ENCODE measurements at places on chromosomes 13 and 19.
A peak's percentile ranks its signal among the peaks of the same experiment; 100 is the strongest.

DNA sequence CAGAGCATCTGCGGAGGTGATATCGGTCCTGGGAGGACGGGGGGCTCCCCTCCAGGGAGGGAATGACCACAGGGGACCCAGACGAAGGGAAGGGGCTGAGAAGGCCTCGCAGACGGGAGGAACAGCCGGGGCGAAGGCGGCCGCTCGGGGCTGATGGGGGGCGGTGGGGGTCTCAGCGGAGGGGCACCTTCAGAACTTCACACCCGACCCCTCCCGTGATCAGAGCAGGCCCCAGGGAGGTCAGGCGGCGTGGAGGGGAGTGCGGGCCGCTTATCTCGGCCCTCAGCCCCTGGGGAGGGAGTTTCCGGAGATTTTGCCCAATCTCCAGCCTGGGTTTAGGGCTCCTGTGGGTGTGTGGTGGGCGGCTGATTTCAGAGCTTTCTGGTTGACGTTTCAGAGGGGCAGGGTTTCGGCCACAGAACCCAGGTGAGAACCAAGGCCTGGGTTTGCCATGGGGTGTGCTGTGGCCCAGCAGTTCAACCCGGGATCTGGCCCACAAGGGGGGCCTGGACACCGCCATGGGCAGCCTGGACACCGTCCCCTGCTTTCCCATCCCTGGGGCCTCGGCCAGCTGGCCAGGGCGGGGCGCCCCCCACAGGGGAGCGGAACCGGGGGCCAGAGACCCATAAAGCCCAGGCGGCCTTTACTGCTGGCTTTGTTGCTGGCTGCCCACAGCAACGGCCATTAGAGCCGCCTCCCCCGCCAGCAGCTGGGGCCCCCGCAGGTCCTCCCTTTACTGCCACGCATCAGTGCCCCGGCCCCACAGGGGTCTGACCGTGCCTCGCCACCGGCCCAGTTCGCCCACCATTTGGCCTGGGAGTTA, 29.0 kb downstream of the ARID3A start:
- DNase-seq: no peak

DNA sequence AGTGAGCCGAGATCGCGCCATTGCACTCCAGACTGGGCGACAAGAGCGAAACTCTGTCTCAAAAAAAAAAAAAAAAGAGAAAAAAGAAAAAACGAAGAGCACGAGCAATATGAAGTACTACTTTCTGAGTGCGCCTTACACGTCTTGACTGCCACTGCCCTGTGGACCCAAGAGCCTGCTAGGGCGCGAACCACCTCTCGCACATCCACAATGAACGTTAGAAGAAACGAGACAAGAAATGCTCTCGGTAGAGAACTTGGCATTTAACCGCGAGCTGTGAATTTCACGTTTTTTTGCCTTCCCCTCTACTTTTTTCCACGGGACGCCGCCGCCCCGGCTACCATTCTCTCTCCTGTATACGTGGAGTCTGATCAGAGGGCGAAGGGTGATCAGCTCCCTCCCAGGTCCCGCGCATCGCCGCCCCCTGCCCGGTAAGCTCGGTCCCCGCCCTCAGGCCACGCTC, 454 bp downstream of the TIMM44 start:
- no peak for DNase-seq

DNA sequence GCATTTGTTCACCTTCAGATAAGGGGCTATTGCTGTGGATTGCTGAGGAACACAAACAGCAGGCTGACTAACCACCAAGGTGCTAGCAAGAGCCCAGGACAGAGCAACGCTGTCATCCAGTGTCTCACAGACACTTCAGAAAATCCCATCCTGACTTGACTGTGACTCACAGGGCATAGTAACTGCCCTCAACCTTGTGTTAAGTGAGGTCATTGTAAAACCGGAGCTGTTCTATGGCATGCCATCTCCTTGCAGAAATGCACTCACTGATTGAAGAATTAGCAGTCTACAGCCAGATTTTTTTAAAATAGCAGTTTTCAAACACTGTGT, 51.1 kb downstream of the TNFRSF19 start:
- DNase-seq: no peak

GRCh38 chr13:105165449-105166125, 1369.9 kb downstream of the EFNB2 start:
- no peak for DNase-seq

DNA sequence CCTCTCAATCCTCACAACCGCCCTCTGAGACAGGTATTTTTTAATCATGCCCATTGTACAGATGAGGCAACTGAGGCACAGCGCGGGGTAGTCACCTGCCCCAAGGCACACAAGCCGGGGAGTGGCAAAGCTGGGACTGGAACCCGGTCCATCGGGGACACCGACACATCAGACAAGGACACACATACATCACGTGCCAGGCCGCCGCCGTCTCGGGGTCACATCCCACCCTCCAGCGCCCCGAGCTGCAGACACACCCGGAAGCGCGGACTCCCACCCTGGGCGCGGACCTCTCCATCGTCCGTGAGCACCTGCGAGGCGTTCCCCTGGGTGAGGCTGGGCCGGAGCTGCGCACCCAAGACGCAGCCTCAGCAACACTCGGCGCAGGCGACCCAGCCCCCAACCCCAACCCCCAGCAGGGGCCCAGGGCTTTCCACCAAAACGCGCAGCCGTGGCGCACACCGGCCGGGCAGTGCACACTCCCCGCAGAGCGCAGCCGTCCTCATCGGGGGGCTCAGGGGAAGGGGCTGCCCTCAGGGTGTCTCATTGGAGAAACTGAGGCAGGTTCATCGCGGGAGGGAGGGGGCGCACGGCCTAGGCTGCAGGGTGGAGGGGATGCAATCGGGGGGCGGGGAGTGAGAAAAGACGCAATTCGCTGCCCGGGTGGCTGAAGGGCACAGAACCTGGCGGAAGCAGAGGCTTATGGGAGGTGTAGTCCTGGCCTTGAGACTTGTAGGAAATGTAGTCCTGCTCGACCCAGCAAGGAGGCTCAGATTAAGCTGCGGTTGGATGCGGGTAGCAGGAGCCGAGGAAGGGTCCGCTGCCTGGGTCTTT, 1.9 kb upstream of the LMTK3 start:
- DNase-seq: peak; percentile 74

DNA sequence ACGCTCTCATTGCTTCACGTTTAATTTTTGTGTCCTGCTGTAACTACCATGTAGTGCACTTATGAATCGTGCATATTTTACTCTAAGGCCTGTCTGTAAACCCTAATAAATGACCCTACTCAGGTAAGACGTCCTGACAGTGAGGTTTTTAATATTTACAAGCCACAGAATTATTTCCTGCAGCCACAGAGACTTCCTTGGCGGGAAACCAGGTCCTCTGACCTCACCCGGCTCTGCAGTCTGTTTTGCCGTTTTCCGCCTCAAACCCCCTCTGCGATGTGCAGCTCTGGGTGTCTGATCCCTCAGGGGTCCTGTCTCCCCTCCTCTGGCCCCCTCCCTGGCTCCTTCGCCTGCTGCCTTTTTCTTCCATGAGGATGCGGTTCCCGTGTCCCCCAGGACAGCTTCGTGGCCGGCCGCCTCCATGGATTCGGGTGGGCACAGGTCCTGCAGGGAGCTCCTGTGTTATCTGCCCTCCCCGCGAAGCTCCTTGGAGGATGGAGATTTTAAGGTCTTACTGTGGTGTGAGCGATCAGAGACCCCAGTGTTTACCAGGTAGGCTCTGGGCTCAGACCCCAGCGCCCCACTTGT, 66.3 kb downstream of the MCF2L start:
- no peak for DNase-seq

GRCh38 chr13:72692884-72693514, 34.4 kb downstream of the MZT1 start:
- no peak for DNase-seq

DNA sequence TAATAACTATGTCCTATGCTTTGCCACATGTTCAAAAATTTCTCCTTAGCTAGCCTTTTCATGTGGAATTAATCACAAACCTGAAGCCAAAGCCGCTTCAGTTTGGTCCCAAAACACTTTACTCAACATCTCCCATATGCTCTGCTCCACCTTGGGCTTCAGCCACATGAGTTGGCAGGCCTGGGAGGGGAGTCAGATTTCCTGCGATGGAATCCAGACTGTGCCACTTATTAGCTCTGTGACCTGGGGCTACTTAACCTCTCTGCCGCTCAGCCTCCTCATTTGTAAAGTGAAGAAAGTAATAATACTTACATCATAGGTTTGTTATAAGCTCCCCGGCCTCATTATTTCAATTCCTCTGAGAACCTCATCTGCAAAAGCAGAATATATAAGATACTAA, 272.0 kb downstream of the LMO7 start:
- DNase-seq: no peak

GRCh38 chr19:17264641-17264979, at the start of gene USHBP1:
USHBP1 (minus strand) TSS chr19:17264745; CDS start chr19:17264299, 446 bp downstream.
- no peak for DNase-seq

GRCh38 chr13:107835339-107836018, 379.9 kb downstream of the LIG4 start:
- no peak for DNase-seq

GRCh38 chr13:92224052-92224821, 825.8 kb downstream of the GPC5 start:
- no peak for DNase-seq

GRCh38 chr19:5809053-5809452, 4.2 kb downstream of the NRTN start:
- DNase-seq: no peak

- no peak for DNase-seq
Measured at GRCh38 chr13:20426766-20427448, 98.8 kb downstream of the CRYL1 start.

DNA sequence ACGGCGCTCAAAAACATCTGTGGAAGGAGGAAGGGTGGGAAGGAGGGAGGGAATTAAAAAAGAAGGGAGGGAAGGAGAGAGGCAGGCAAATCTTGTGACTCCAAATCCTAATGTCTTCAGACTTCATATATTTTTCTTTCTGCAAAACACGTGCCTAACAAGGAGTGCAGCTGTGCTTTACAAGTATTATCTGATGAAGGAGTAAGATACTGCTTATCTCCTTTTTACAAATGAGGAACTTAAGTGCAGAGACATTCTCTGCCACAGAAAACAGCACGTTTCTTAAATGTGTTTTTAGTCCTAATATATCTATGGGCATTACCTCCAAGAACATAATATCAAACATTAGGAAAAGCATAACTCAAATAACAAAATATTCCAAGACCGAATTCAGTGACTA, 6.5 kb downstream of the FLT3 start:
- DNase-seq: no peak

GRCh38 chr19:12670159-12670928, 3.7 kb downstream of the WDR83 start:
- DNase-seq: no peak

DNA sequence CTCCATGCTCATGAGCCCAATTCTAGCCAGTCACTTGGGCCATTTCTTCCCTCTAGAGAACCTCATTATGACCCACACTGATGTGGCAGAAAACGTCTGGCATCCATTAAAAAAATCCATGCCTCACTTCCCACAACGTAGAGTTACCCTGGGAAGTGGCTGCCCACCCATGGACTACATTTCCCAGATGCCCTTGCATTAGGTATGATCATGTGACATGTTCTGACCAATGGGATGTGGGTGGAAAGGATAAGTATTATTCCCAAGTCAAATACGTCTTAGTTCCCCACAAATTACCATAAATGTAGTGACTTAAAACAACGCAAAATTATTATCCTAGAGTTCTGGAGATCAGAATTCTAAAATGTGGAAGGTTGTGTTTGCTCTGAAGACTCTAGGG, 47.9 kb upstream of the ZNRF4 start:
- no peak for DNase-seq

DNA sequence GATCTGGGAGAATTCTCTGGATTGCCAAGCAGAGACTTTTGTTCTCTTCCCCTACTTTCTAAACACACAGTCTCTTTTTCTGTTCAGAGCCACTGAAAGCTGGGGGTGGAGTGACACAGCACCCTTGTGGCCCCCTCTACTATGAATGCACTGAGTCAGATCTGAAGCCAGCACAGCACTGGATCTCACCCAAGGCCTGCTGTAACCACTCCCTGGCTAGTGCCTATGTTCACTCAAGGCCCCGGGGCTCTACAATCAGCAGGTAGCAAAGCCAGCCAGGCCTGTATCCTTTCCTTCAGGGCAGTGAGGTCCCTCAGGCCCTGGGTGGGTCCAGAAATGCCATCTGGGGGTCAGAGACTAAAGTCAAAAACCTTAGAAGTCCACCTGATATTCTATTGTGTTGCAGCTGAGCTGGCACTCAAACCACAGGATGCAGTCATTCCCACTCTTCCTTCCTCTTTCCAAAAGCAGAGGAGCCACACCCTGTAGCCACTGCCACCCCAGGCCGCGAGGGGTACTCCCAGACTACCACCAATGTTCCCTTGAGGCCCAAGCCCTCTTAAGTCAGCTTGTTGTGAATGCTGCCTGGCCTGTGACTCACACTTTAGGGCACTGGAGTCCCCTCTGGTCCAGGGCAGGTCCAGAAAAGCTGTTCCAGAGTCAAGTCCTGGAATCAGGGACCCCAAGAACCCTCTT, 110.1 kb upstream of the RXFP2 start:
- no peak for DNase-seq

- no peak for DNase-seq
Measured at GRCh38 chr19:19610376-19611202, 7.9 kb downstream of the PBX4 start.

DNA sequence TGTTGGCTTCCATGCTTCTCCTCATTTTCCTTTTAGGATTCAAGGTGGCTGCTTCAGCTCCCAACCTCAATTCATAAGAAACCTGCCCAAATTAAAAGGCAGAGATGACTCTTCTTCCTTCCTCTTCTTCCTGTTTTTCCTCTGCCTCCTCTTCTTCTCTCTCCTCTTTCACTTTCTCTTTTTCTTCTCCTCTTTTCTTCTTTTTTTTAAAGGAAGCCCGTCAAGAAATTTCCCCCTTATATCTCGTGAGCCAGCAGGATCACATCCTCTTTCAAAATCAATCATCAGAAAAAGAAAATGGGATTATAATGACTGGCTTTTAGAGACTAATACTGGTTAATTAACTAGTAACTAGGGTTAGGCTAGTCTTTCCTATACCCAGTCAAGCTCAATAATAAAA, 220.3 kb downstream of the NBEA start:
- no peak for DNase-seq

GRCh38 chr19:53909471-53910169, 542 bp downstream of the CACNG7 start:
- no peak for DNase-seq

DNA sequence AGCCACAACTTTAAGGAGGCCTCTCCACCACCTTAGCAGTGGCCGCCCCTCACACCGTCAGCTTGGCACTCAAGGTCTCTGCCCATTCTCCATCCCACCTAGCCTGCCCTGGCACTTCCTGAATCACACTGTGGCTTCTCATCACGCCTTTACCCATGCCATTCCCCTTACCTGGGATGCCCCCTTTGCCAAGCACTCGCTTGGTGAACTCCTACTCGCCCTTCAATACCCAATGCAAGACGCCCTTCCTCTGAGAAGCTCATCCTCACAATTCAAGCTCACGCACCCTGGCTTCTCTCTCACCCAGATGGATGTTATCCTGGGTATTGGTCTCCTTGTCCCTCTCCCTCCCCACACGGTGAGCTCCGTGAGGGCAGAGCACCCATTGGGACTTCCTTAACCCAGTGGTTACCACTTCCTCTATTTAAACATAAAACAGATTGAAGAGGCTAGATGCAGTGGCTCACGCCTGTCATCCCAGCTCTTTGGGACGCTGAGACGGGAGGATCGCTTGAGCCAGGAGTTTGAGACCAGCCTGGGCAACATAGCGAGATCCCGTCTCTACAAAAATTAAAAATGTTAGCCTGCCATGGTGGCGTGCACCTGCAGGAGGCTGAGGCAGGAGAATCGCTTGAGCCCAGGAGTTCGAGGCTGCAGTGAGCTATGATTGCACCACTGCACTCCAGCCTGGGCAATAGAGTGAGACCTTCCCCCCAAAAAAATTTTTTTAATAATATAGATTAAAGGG, 12.6 kb upstream of the SHD start:
- DNase-seq: no peak

Measured in T-helper 2 cell treated with Interferon-gamma antibody and Interleukin-4, amounts not matched to agents 5 μg/mL and 100 μg/mL, for 36 hours (primary cell).